Stimulated activated CD4-positive, alpha-beta T cell treated with anti-CD3 and anti-CD28 coated beads, Interleukin-15, amount 100 ng/mL, for 1 hour (primary cell): ENCODE measurements at places on chromosomes 5 and 9.

DNA sequence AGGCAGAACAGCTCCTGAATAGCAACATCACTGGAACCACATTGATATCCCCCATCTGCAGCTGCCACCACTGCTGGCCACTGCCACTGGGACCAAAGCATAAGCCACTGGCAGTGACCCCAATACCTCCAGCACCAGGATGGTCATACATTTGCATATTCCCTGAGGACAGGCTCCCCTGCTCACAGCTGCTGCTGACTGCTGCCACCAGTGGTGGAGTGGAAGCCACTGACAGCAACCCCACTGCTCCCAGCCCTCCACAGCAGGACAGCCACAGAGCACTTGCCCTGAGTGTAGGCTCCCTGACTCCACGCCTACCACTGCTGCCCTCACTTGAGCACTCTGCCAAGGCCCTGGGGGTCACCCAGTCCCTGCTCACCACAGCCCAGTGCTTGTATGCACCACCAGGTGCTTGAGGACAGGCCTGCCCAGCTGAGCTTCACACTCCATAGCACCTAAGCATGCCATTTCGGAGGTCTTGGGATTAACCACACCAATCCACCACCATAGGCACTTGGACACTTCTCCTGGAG, 327.4 kb upstream of the RPS23 start:
- DNase-seq = no peak

DNA sequence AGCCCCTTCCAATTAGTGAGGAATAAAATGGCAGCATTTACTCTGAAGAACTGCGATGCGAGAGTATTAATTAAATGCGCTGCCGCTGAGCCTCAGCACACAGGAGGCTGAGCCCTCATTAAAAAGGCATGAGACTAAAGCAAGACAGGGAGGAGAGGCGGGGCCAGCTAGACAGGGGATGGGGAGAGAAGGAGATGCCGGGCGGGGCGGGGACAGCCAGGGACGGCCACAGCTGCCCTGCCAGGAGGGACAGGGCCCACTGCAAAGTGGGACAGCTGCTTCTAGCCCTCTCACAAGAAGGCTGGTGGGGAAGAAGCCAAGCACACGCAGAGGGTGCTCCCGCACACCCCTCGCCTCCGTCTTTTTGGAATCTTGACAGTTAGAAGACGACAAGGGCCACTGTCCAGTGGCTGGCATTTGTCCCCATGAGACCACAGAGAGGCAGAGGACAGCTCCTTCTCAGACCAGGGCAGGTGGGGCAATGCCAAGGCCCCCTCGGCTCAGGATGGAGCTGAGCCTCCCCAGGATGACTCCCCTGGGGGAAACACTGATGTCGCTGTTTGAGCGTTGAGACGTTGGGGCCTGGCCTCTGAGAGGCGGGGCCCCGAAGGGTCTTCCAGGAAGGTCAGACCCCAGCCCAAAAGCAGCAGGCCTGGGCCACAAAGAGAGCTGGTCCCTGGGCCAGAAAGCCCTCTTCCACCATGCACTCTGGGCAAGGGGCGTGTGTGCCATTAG, 26.9 kb downstream of the ADAMTS2 start:
- DNase-seq = no peak

GRCh38 chr5:57665146-57665936, 182.7 kb upstream of the ACTBL2 start:
- no peak for DNase-seq

DNA sequence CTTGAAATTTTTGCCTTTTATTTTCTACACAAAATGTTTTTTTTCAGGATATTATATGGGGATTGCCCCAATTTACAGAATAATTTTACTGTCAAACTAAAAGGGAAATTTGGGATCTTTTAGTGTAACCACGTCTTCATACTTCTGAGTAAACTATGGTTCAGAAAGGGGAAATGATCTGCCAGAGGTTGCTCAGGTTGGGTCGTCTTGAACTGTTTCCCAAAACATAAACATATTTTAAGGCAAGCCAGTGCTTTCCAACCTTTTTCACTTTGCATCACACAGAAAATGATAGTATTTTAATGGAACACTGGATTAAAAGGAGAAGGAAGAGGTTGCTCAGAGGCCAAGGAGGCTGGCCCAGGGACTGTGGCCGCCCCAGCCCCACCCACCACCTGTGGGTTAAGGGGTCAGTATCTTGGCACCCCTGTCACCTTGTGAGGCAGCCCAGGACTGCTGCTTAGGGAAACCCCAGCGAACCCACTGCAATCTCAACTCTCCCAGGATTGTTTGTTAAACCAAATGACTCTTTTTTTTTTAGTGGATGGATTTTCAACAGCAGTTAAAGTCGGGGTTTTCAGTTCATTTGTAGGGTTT, 142.7 kb upstream of the DHFR start:
- no peak for DNase-seq

GRCh38 chr5:4990017-4990416, 150.1 kb upstream of the ADAMTS16 start:
- no peak for DNase-seq

DNA sequence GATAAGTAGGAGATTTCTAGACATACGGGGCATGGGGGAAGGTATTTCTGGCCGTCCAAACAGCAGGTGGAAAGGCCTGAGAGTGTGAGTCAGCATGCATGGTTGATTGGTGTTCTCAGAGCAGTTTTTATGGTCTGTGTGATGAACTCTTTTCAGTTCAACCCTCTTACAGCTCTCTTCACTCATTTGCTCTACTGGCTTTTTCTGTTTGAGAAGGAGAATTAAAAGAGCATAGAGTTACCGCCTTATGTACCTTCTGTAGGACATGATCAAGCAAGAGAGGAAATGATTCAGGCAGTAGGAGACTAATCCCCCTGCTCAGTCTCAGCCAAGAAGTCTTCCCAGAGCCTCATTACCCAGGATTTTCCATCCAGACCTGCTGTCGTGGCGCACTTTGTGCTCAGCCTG, 92.4 kb downstream of the PRDM6 start:
- DNase-seq = no peak

- no peak for DNase-seq
These were observed 84.3 kb downstream of the CRB2 start for GRCh38 chr9:123440256-123440655.

DNA sequence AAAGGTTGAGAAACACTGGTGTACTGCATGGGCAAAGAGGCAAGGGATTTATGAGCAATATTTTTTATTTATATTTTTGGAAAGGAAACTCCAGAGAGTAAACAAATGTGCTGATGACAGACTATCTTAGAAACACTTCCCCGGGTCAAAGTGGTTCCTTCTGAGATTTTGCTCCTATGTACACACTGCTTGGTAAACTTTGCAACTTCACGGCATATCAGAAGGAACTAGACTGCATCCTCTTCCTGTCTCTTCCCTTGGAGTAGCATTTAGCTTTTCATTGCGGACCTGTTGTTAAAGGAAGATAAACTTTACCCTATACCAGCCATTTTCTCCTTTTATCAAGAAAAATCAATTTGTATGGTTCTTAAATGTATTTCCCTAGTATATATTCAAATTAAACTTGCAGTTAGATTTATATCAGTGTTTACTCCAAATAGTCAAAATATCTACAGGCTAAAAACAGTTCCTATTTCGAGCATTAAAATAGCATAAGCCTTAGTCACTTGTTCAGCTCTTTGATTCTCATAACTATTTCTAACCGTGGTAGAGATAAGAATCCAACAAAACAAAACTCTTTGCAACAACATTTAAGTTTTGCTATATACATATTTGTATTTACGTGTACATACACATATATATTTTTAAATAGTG, 48.0 kb upstream of the LRRC19 start:
- DNase-seq = no peak

GRCh38 chr5:15525703-15526275, 25.8 kb downstream of the FBXL7 start:
- DNase-seq = no peak

DNA sequence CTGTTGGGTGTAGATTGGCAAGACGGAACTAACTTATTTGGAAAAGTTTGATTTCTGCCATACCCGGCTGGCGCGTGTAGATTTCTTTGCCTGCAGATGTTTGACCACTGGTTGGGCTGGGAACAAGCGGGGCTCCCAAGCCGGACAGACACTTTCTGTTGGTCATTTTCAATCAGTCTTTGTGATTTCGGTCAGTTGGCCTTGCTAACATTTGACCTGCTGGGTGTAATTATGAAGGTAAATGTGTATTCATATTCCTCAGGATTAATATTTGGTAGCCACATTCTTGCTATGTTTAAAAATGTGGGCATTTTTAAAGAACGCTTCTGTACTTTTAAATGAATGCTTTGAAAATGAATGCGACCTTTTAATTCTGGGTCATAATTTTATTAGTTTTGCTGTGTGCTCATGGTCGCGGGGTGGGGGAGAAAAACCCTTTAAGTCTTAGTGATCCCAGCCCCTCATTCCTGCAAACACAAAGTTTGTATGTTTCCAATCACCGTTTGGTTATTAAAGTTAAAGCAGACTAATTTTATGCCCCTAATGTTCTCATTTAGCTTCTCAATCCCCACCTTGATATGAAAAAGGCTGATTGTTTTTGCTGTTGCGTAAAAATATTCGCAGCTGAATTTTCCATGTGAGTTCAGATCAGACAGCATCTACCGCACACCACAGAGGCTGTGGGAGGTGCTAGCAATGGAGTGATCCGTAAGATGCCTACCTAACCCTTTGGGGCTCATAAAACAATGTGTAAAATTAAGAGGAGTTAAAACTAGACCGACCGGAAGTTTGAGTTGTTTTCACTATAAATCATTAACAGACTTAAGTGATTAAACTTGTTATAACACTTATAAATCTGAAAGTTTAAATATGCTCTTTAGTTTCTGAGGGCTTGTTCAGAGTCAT, 1.5 kb downstream of the RASGRF2 start:
- no peak for DNase-seq

DNA sequence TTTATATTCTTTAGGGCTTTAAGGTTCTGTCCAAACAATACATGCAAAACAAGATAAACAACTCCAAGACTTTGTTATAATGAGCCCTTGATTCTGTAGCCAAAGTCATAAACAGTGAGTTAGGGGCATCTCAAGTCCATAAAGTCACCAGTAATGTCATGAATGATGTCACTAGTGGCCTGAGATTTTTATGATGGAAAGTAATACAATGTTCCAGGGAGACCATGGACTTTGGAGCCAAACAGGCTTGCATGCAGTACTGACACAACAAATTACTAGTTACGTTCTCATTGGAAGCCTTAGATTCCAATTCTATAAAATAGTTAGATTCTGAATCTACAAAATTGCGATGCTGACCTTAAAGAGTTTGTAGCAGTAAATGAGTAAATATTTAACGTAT, 280.0 kb downstream of the HINT1 start:
- DNase-seq = no peak

DNA sequence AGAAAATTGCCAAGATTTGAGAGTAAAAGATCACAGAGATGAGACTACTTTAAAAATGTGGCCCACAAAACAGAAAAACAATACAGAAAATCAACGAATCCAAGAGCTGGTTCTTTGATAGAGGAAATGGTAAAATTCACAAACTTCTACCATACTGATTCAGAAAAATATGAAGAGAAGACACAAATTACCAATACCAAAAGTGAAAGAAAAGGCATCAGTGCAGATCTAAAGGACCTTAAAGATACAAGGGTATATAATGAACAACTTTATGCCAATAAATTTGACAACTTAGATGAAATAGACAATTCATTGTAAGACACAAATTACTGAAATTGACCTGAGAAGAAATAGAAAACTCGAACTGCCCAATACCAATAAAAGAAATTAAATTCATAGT, 24.4 kb upstream of the SLC1A1 start:
- no peak for DNase-seq

DNA sequence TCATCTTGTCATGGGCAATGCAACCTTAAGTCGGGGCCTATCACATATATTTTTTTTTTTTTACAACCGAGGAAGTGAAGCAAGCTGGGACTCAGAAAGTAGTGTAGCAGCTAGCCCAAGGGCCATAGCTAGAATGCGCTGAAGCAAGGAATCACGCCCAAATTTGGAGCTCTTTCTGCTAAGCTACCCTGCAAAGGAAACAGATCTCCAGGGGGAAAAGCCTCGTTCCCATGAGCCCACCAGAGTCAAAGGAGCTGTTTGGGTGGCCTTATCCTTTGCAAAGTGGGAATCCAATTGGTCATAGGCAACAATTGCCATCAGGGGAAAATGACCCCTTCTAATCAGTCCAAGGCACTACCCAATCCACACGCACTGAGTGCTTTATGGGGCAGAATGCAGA, 390.4 kb downstream of the EBF1 start:
- DNase-seq = no peak

DNA sequence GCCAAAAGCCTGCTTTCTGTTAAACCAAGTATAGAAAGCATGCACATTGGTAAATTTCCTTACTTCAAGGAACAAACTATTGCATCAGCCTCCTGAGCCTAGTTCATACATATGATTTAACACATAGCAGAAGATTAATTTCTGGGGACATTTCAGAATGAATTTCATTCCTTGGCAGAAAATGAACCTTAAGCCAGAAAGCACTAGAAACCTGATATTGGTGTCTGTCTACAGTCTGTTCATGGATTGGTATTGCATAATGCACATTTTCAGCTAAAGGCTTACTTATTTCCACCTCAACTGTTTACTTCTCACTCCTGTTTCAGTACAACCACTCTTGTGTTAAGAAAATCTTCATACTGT, 1471.8 kb upstream of the NUDT12 start:
- no peak for DNase-seq

GRCh38 chr5:132456987-132457361, 33.6 kb downstream of the IRF1 start:
- DNase-seq = no peak

GRCh38 chr5:95152535-95152934, 132.4 kb downstream of the MCTP1 start:
- DNase-seq = no peak

- DNase-seq = no peak
These were observed 58.6 kb downstream of the ENC1 start for GRCh38 chr5:74581988-74582365.

GRCh38 chr5:133957080-133957479, 11.3 kb downstream of the C5orf15 start:
- no peak for DNase-seq

- DNase-seq = no peak
These were observed 52.4 kb downstream of the RFX3 start for GRCh38 chr9:3473405-3473804.

DNA sequence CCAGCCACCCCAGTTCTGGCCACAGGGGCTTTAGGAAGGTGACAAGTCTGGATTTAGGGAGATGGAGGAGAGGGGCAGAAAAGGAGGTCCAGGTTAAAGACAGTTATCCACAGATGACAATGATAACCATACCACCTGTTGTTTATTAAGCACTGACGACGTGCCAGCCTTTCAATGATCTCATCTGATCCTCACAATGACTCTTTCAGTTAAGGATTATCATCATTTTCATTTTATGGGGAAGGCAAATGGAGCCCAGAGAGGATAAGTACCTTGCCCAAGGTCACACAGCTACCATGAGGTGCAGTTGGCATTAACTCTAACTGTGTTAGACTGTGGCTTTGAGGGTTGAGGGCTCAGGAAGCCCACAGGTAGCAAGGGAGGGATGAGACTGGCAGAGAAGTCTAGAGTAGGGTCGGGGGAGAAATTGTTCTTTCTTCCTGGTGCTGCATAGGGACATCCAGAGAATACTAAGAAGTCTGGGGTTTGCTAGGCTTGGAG, 21.5 kb upstream of the JADE2 start:
- DNase-seq = no peak

- DNase-seq = no peak
These were observed 36.2 kb downstream of the OTULIN start for GRCh38 chr5:14700478-14701436.

- DNase-seq = no peak
These were observed 59.5 kb downstream of the EBF1 start for GRCh38 chr5:159040181-159040580.
